Activated naive CD4-positive, alpha-beta T cell treated with Interleukin-2 at 50 U/mL for 16 hours (primary cell): ENCODE measurements at places on chromosomes 4 and X.
A peak's percentile ranks its signal among the peaks of the same experiment; 100 is the strongest.

- no peak for DNase-seq
Measured at GRCh38 chrX:112761242-112762207, 79.1 kb downstream of the AMOT start.

GRCh38 chr4:100895556-100896197 is 377.9 kb upstream of the EMCN start:
- DNase-seq, result no peak

GRCh38 chr4:161767116-161767515 is 396.7 kb downstream of the FSTL5 start:
- DNase-seq, result no peak

DNA sequence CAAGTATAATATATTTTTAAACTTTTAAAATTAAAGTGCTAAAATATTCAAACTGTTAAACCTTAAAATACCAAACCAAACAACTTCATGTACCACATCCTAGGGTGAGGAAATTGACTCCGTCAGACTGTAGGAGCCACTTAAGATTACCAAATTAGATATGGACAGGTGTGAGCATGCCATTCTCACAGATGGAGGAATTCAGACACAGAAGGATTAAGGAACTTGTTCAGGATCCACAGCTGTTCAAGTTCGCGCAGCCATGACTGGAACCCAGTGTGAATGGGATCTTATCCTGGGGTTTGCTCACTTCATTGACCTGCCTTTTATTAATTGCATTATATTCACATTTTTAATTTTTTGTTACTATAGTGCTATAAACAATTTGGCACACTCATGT is 224.9 kb upstream of the PCDH7 start:
- no peak for DNase-seq

- DNase-seq, result no peak
Measured at GRCh38 chr4:1779588-1780382, 13.3 kb upstream of the FGFR3 start.

DNA sequence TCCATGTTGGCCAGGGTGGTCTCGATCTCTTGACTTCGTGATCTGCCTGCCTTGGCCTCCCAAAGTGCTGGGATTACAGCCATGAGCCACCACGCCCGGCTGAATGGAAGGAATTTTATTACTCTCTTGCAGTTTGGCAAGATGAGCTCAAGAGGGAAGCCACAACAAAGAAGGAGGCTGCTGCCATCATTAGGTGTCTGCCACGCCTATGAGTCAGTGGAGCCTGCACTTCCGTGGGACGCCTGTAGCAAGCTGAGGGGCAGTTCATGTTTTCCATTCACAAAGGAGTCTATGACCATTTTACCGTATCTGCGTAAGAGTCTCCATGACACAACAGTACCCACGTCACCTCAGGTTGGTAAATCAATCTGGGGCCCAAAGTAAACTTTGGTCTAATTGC is 51.2 kb upstream of the CHRNA9 start:
- DNase-seq, result peak; percentile 85

GRCh38 chr4:53720776-53721175 is 129.5 kb upstream of the LNX1 start:
- DNase-seq, result no peak

- DNase-seq, result no peak
Measured at GRCh38 chrX:45329217-45329616, 128.5 kb upstream of the DIPK2B start.

- no peak for DNase-seq
Measured at GRCh38 chr4:84826681-84827080, 139.8 kb downstream of the WDFY3 start.
